ENCODE measurements at places on chromosomes 6 and 20.

- no peak overlapping the region for H3K4me3 ChIP-seq
- H3K27ac ChIP-seq = no peak overlapping the region
- no peaks in the 10 kb centered on the region for H3K36me3 ChIP-seq
These were observed 105.2 kb downstream of the CDK19 start for GRCh38 chr6:110710115-110710514.

DNA sequence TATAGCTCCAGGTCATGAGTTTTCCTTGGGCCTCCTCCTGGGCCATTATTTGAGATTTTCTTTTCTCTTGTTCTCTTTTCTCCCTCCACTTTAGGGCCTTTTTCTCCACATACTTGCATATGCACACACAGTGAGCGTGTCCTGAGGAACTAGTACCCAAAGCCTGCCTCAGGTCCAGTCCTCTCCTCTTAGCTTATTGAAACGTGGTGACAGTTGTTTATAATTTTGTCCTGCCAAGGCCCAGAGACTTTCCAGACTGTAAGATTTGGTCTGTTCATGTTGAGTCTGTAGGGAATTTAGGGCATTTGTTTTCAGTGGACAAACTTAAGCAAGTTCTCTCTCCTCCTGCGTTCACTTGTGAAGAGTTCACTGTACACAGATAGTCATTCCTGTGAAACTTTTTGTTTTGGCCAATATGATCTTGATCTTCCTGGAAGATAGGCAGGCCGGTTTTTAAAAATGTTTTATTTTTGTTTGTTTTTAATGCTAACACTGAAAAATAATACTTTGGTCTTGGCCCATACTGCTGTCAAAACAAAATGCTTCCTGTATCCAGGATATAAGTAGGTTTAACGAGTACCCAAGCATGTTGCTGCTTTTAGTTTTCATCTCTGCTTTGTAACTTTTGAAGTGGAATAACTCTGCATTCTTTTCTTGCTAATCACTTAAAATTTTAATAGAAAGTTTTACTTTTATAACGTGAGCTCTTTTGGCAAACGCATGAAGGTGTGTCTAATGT is 20.7 kb downstream of the LRRC1 start:
- H3K4me1 ChIP-seq = peaks cover 5% of the 10 kb centered on the region
- no peak overlapping the region for H3K4me3 ChIP-seq
- H3K36me3 ChIP-seq = no peaks in the 10 kb centered on the region
- H3K27ac ChIP-seq = no peak overlapping the region
- H3K27me3 ChIP-seq = no peaks in the 10 kb centered on the region

DNA sequence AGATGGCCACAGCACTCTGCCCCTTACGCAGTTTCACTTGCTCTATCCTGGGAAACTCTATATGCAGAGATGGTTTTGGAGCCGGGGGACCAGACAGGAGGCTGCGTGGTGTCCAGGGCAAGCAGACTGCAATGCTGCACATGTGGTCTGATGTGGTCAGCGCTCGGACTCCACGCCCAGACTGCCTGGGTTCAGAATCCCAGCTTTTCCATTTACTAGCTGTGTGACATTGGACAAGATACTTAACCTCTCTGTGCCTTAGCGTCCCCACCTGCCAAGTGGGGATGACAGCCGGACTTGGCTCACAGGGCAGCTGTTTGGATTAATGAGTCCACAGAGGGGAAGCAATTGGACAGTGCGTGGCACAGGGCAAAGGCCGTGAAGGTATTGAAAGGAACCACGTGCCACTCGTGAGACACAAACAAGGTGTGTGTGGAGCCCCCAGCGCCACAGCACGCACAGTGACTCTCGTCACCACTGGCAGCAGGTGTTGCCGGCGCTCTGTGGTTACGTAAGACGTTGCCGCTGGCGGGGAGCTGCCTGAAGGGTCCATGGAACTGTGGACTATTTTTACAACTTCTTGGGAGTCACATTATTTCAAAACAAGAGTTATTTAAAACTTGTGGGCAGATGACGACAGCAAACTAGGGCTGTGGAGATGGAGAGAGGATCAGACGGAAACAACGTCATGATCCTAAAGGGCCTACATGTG is 201.4 kb downstream of the PREX1 start:
- no peaks in the 10 kb centered on the region for H3K27me3 ChIP-seq
- no peaks in the 10 kb centered on the region for H3K4me1 ChIP-seq
- no peaks in the 10 kb centered on the region for H3K36me3 ChIP-seq
- DNase-seq = no peak

DNA sequence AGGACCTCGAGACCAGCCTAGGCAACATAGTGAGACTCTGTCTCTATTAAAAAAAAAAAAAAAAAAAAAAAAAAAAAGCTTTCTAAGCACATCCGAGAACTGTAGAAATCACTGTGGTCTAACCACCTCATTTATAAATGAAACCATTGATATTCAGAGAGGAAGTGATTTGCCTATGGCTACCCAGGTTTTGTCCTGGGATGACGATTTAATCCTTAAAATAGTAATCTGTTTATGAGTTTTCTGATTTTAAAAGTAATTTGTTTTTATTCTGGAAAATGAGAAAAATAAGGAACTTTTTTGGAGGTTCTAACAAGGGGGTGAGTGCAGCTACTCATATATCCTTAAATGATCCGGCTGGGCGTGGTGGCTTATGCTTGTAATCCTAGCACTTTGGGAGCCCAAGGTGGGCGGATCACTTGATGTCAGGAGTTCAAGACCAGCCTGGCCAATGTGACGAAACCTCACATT is 6.5 kb upstream of the BTN3A2 start:
- H3K27ac ChIP-seq = no peak overlapping the region
- H3K4me3 ChIP-seq = no peak overlapping the region
- DNase-seq = no peak

- H3K36me3 ChIP-seq = no peaks in the 10 kb centered on the region
- no peak overlapping the region for H3K27ac ChIP-seq
- no peak overlapping the region for H3K4me3 ChIP-seq
- DNase-seq = no peak
These were observed 53.9 kb downstream of the OTOR start for GRCh38 chr20:16801919-16802651.

DNA sequence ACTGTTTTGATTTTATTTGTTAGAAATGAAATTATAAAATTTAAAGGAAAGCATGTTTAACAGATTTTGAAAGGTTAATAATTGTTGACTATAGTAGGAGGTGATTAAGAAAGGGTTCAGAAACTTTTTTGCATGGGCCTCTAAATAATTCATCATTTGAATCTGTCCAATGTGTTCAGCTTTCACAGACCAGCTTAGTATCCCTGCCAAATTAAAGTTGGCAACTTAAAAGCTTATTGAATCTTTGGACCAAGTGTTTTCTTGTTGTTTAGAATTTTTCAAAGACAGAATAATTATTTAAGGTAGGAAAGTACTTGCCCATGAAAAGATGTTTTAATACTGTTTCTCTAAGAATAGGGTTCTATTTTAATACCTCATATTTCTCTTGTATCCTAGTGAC is 466.0 kb downstream of the GJA1 start:
- no peaks in the 10 kb centered on the region for H3K4me1 ChIP-seq
- DNase-seq = no peak
- H3K36me3 ChIP-seq = no peaks in the 10 kb centered on the region
- no peak overlapping the region for H3K4me3 ChIP-seq

DNA sequence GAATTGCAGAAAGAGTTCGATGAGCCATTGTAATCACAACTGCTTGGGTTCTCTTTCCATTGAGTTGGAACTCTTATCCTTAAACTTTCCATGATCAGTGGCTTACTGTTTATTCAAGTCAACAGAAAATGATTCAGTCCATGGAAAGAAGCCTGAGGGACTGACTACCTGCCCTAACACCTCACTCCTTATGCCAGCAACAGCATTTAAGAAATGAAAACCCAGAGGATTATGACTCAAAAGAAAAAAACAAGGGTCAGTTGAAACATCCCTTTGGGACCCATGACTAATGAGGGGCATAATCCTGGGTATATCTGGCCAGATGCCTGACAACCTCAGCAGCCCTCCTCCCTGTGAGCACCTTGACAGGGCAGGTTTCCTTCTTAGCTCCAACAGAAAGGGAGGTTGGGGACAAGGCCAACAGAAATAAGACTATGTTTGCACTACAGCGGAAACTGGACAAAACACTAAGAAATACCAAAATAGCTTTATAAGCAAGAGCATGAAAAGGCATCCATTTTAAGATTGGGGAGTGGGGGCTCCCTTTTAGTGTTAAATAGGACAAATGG is 106.7 kb downstream of the MAP3K5 start:
- no peaks in the 10 kb centered on the region for H3K4me1 ChIP-seq
- no peak overlapping the region for H3K4me3 ChIP-seq
- H3K27me3 ChIP-seq = no peaks in the 10 kb centered on the region

DNA sequence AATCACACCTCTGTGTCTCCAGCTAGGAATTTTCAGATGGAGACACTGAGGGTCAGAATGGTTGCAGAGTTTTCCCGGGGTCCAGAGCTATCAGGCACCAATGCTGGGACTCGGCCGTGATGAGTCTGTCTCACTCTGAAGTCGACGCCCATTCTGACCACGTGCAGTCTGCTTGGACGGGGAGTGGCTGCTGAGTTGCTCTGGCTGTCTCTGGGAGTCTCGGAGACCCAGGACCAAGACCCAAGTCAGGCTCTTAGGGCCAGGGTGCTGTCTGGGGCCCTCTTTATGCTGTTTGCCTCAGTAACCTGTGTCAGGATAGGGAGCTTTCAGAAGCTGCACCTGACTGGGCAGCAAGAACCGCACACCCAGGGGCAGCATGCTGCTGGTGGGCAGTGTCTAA is 4.6 kb downstream of the IP6K3 start:
- no peak overlapping the region for H3K27ac ChIP-seq
- H3K36me3 ChIP-seq = no peaks in the 10 kb centered on the region
- DNase-seq = no peak
- H3K4me1 ChIP-seq = peaks cover 15% of the 10 kb centered on the region
- H3K27me3 ChIP-seq = no peaks in the 10 kb centered on the region

GRCh38 chr6:44149369-44150012 is 9.1 kb upstream of the CAPN11 start:
- H3K27me3 ChIP-seq = no peaks in the 10 kb centered on the region
- no peak for DNase-seq
- no peak overlapping the region for H3K27ac ChIP-seq
- no peaks in the 10 kb centered on the region for H3K4me1 ChIP-seq
